ENCODE measurements at places on chromosomes 13 and 19.

DNA sequence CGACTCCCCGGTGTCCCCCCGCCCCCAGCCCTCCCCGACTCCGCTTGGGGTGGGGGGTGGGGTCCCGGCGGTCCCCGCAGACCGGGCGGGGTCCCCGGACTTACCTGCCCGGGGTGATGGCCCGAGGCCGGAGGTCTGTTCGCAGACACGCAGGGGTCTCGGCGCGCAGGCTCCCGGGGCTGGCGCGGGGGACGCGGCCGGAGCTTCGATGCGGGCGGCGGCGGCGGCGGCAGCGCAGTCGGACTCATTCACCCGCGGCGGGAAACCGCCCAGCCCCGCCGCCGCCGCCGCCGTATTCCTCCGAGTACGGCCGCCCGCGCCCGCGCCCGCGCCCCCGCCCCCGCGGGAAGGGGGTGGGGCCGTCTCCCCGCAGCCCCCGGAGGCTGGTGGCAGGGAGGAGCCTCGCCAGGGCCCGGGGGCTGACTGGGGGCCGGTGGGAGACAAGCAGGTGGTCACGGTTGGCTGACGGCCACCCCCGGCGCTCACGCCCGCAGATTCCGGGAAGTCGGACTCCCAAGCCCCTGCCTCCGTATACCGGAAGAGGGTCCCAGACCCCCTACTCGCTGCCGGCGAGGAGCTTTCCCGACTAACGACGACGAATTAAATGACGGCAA is at the start of gene C2CD4C:
C2CD4C (minus strand) TSS at position 246 of the 614 bp plus-strand sequence. CDS start 786 bp downstream, outside the sequence.
- DNase-seq = no peak

DNA sequence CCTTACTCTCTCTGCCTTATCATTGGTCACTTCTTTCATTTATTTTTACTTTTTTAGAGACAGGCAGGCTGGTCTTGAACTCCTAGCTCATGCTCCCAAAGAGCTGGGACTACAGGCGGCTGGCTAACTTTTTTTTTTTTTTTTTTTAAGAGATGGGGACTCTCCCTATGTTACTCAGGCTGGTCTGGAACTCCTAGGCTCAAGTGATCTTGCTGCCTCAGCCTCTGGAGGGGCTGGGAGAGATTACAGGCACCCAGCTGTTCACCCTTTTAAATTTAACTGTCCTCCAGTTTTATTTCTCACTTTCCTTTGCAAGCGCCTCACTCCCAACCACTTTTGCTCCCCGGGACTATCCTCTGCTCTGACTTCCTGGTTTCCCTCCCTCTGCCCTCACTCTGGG is 5.6 kb upstream of the CLDN10 start:
- DNase-seq = no peak

GRCh38 chr19:43624933-43625332 is 5.5 kb upstream of the ZNF428 start:
- peak; percentile 70 for DNase-seq

DNA sequence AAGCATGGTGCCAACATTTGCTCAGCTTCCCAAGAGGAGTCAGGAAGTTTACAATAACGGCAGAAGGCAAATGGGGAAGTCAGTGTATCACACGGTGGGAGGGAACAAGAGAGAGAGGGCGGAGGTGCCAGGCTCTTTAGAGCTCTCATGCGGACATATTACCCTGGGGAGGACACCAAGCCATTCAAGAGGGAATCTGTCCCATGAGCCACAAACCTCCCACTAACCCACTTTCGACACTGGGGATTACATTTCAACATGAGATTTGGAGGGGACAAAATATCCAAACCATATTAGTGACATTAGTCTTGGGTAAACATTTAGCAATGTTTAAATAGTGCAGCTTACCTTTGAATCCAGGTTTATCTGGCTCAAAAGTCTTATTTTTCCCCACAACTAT is 69.9 kb downstream of the SLAIN1 start:
- no peak for DNase-seq

DNA sequence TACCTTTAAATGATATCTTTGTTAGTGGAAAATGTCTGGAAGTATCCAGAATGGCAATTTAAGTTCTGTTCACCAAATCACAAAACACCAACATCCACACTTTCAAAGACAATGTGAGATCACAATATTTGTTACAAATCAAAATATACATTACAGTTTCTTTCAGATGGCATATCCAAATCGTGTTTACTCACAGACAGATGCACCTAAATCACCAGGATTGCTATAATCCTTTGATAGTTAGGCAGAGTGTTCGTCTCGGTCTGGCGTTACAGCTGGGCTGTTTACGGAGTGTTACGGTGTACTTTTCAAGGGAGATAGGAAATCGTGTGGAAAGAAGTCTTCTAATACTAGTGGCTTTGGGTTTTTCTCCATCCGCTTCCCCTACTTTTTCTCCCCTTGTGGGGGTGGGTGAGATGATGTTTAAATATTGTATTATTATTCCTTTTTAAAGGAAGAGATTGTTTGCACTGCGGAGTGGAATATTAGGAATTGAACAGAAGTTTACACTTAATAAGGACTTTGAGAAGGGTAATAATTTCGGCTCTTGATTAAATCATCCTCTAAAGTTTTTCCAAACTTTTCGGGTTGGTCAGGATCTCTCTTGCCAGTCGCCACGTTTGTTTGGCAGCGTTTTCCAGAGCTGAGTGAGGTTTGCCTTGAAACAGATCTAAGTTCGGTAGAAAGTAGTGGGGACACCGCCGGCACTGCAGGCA is 1.8 kb downstream of the MAB21L1 start:
- DNase-seq = no peak

DNA sequence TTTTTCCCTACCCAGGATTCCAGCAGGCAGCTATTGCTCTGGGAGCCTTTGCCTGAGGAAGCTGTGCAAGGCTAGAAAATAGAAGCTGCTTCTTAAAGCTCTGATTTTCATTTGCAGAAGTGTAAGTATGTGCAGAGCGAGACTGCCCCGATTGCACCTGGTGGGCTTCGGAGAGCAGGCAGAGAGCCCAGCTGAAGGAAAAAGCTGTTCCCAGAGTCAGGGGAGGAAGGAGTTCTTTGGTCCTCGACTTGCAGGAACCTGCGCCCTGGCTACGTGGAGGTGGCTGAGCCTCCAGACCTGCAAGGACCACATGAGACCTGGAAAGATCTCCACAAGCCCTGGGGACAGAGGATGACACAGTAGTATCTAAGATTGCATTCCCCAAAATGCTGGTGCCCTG is 235.0 kb upstream of the ARGLU1 start:
- no peak for DNase-seq

GRCh38 chr19:43765109-43765876 is 10.5 kb upstream of the SMG9 start:
- DNase-seq = peak; percentile 58

DNA sequence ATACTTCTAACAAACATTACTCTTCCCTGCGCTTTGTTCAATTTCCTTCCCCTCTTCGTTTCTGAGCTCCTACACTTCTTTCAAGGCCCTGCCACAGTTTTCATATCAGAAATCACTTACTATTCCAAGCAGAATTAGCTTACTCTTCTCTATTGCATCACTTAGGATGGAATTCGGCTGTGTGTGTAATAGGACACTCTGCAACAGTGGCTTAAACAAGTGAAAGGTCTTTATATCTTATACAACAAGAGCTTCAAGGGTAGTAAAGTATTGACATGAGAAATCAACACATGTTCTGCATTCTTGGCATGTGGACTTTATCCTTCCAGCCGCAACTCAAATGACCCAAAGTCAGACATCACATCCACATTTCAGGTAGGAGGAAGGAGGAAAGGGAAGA is 279.6 kb downstream of the PCDH20 start:
- no peak for DNase-seq

- DNase-seq = no peak
These were observed 37.7 kb downstream of the ZNF93 start for GRCh38 chr19:19938449-19938848.
